ENCODE measurements at places on chromosomes 1 and 21. TPM values are rescaled to one million over a fixed set of nuclear protein-coding genes. Genes with fewer than 3 reads are reported as not detected.

DNA sequence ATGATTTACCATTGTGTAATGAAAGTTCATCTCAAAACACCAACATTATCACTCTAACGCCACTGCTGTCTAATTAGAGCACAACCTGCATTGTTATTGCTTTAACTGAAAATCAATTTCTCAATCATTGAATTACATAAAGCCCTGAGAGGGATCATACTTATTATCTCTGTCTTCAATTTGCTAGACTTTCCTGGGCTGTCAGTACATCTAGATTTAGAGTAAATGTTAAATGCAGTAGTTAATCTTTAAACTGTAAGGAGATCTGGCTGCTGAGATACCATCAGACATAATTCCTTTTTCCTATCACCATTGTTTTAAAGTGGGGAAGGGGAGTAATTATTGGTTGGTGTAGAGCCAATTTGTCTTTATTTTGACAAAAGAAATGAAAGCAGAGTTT lies 1995.1 kb downstream of the MRPL39 start:
- no peak overlapping the region for H3K4me3 ChIP-seq
- no peaks in the 10 kb centered on the region for H3K27me3 ChIP-seq
- no peak for DNase-seq
- no peak overlapping the region for H3K27ac ChIP-seq

- H3K27me3 ChIP-seq: no peaks in the 10 kb centered on the region
- H3K4me1 ChIP-seq: no peaks in the 10 kb centered on the region
- H3K4me3 ChIP-seq: no peak overlapping the region
These were observed 23.3 kb upstream of the PTGFRN start for GRCh38 chr1:116886291-116886878.

The ARMH1 gene
- not detected for total RNA-seq

The S100A3 gene
- not detected for total RNA-seq

DNA sequence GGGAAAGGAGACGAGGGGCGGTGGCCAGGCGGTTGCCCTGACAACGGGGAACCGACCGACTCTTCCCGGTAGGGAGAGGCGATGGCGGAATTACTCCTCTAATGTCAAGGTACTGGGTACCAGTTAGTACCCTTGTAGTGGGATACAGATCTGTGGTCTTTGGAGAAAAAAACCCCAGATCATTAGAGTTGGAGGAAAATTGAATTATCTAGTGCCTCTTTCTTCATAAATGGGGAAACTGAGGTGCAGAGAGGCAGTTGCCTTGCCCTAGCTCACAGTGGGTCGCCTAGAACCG lies 545 bp upstream of the PEF1 start:
- peak overlapping the region; percentile 95 for H3K27ac ChIP-seq
- H3K27me3 ChIP-seq: no peaks in the 10 kb centered on the region
- H3K36me3 ChIP-seq: no peaks in the 10 kb centered on the region
- H3K4me1 ChIP-seq: peaks cover 10% of the 10 kb centered on the region
- peak overlapping the region; percentile 78 for H3K4me3 ChIP-seq

DNA sequence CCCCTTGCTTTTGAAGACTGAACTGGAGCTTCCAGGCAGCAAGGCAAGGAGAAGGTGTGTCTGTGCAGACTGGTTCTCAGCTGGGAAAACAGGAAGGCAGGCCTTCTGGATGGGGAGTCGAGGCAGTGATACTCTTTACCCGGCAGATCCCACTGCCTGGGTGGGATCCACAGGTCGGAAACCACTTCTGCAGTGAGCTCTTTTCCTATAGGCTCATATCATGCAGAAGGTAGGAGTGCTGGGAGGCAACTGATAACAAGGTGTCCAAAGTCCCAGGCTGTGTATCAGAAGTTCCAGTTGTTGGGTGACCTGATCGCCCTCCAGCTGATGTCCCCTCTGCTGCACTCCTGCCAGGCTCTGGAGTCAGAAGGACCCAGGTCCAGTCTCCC lies 17.1 kb downstream of the ACOT11 start:
- no peaks in the 10 kb centered on the region for H3K27me3 ChIP-seq
- no peak overlapping the region for H3K27ac ChIP-seq
- no peak overlapping the region for H3K4me3 ChIP-seq

DNA sequence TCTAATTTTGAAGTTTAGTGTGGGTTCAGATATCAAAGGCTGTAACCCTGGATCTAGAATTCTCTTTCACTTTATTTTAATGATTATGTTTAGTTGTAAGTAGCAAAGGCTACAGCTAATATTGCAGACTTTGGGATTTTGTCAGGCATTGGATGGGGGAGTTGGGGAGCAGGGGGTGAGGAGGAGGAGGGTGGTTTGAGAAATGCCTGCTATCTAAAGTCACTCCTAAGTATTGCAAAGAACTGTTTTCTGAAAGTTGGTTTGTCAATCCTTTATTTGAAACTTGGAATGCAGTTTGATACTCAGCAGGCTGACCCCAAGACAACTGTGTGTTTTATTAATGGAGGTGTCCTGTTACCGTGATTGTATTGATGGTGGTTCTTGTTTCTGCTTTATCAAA lies 1.2 kb downstream of the NTPCR start:
- no peak overlapping the region for H3K27ac ChIP-seq
- H3K4me1 ChIP-seq: no peaks in the 10 kb centered on the region
- no peak for DNase-seq

GRCh38 chr1:234727018-234727940 lies 117.3 kb upstream of the IRF2BP2 start:
- H3K36me3 ChIP-seq: no peaks in the 10 kb centered on the region
- DNase-seq: no peak
- H3K27ac ChIP-seq: peak overlapping the region; percentile 95
- H3K4me1 ChIP-seq: peaks cover 40% of the 10 kb centered on the region

DNA sequence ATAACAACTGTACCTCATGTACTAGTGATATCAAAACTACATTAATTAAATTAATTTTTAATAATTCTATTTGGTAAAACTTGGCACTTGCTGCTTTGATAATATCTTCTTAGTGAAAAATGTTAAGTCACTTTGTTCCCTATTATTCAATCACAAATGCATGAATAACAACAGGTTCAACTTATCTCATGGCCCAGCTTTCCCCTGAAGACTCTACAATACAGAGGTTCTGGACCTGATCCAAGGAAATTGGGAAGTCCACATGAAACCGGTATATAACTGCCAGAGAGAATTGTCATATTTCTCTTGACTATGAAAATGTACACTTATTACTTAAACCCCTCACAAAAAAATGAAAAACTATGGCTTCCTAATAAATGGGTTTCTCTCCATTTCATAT lies 33.9 kb upstream of the PTPRC start:
- no peaks in the 10 kb centered on the region for H3K27me3 ChIP-seq
- H3K4me1 ChIP-seq: no peaks in the 10 kb centered on the region
- no peak overlapping the region for H3K4me3 ChIP-seq
- no peak for DNase-seq
- no peak overlapping the region for H3K27ac ChIP-seq
- no peaks in the 10 kb centered on the region for H3K36me3 ChIP-seq

GRCh38 chr1:71298633-71299032 lies 217.8 kb upstream of the ZRANB2 start:
- no peak for DNase-seq
- no peak overlapping the region for H3K27ac ChIP-seq
- H3K27me3 ChIP-seq: no peaks in the 10 kb centered on the region
- no peak overlapping the region for H3K4me3 ChIP-seq
- no peaks in the 10 kb centered on the region for H3K4me1 ChIP-seq

The CD52 gene
- total RNA-seq: not detected

- DNase-seq: no peak
- peaks cover 4% of the 10 kb centered on the region for H3K4me1 ChIP-seq
- no peaks in the 10 kb centered on the region for H3K36me3 ChIP-seq
- no peak overlapping the region for H3K4me3 ChIP-seq
These were observed 28.2 kb upstream of the ETS2 start for GRCh38 chr21:38777531-38777930.

DNA sequence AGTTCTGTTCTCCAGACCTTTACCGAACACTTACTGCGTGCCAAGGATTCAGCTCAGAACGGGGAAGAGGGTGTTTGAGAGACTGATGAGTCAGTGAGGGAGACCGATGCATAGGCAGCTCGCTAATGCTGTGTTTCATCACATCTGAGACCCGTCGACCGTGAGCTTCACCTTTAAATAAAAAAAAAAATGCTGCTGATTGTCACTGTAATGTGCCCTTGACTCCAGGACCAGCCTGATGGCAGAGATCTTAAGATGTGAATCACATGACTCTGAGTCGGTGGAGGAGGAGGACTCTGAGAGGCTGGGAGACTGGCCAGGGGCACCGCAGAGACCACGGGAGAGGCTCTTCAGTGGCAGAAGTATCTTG lies 28.8 kb downstream of the SPSB1 start:
- no peaks in the 10 kb centered on the region for H3K27me3 ChIP-seq
- no peak overlapping the region for H3K4me3 ChIP-seq
- no peak for DNase-seq
- peaks cover 3% of the 10 kb centered on the region for H3K36me3 ChIP-seq

- H3K4me3 ChIP-seq: no peak overlapping the region
- no peaks in the 10 kb centered on the region for H3K27me3 ChIP-seq
- no peaks in the 10 kb centered on the region for H3K4me1 ChIP-seq
- H3K36me3 ChIP-seq: no peaks in the 10 kb centered on the region
- no peak overlapping the region for H3K27ac ChIP-seq
These were observed 27.7 kb downstream of the TNFRSF9 start for GRCh38 chr1:7912743-7913557.

The DCST1 gene
- total RNA-seq: not detected

GRCh38 chr1:50774759-50775351 lies 185.2 kb downstream of the FAF1 start:
- H3K27ac ChIP-seq: no peak overlapping the region
- no peak overlapping the region for H3K4me3 ChIP-seq
- no peaks in the 10 kb centered on the region for H3K36me3 ChIP-seq
- DNase-seq: no peak

GRCh38 chr1:207646944-207647579 lies 2.1 kb downstream of the CR1L start:
- no peak for DNase-seq
- no peak overlapping the region for H3K27ac ChIP-seq
- no peaks in the 10 kb centered on the region for H3K27me3 ChIP-seq
- no peak overlapping the region for H3K4me3 ChIP-seq

- DNase-seq: no peak
- no peaks in the 10 kb centered on the region for H3K36me3 ChIP-seq
- H3K4me1 ChIP-seq: peaks cover 12% of the 10 kb centered on the region
- H3K27me3 ChIP-seq: no peaks in the 10 kb centered on the region
- no peak overlapping the region for H3K4me3 ChIP-seq
- no peak overlapping the region for H3K27ac ChIP-seq
These were observed 18.8 kb downstream of the RNF115 start for GRCh38 chr1:145805057-145805456.

DNA sequence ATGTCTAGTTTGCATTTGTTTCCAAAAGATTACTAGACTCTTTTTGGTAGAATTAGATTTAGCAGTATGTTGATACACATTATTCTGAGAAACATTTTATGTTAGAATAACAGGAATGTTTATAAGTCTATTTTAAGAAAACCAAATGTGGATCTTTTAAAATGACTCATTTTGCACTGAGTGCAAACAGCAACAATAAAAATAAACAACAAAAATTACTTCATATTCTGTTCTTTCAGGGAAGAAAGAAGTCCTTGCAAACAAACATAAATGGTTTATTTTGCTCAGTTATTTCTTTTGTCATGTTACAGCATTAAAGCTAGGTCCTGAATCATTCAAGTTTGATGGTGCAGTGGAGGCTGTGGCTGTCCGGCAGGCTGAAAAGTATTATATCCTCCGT lies 106.8 kb upstream of the TENT5C start:
- no peak for DNase-seq
- no peak overlapping the region for H3K27ac ChIP-seq
- no peak overlapping the region for H3K4me3 ChIP-seq
- no peaks in the 10 kb centered on the region for H3K27me3 ChIP-seq
- H3K36me3 ChIP-seq: peaks cover 6% of the 10 kb centered on the region

The AQP10 gene
- not detected for total RNA-seq

DNA sequence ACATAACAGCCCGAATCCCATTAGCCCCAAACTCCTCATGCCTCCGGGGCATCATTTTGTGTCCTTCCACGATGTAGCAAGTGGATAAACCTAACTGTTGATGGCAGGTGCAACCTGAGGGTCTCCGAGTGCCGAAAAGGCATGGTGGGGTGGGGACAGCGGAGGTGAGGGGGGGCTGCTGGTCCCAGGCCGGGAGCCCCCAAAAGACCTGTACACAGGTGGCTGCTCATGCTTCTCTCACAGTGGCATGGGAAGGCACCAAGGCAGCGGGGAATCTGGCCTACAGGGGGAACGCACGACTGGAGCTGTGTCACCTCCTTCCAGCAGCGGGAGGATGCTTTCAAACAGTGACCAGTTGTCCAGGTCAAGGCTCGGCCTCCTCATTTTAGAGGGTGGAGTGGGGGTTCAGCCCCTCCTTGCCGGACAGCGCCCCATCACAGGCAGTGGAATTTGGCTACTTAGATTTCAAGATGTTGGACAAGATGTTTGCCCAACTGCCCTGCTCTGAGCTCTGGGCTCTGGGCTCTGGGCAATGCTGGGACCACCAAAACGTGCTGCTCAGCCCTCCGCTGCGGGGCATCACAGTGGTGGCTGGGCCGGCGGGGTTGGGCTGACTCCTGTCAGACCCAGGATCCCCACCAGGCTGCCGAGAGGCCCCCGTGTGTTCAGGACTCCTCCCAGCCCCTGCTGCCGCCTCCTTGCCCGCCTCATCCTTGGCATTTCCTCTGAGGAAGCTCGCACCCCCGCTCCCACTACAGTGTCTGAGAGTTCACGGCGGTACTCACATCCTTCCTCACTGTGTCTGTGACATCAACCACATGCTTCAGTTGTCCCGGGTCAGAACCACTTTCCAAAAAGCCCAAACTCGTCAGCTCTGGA lies 7.6 kb downstream of the DNMT3L start:
- no peaks in the 10 kb centered on the region for H3K27me3 ChIP-seq
- H3K27ac ChIP-seq: no peak overlapping the region

GRCh38 chr1:89206373-89206772 lies 7.6 kb upstream of the GBP4 start:
- no peaks in the 10 kb centered on the region for H3K4me1 ChIP-seq
- no peaks in the 10 kb centered on the region for H3K27me3 ChIP-seq
- no peak overlapping the region for H3K27ac ChIP-seq
- H3K4me3 ChIP-seq: no peak overlapping the region
- H3K36me3 ChIP-seq: no peaks in the 10 kb centered on the region
- no peak for DNase-seq

DNA sequence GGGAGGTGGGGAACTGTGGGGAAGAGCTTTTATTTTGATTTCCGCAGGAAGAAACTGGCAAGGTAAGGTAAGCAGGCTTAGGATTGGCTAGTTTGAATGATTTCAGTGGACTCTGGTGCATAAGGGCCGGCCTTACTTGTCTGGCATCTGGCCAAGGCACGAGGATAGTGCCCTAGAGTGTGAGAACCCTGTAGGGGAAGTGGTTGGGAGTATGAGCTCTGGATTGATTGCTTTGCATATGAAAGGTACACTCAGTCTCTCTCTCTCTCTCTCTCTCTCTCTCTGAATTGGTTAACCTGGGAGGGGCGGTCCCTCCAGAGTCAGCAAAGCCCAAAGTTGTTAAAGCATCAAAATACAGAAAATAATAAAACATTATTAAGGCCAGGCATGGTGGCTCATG lies 463.0 kb downstream of the SIPA1L2 start:
- no peak overlapping the region for H3K27ac ChIP-seq
- no peaks in the 10 kb centered on the region for H3K36me3 ChIP-seq

The ANKRD34A gene
- 13.6 TPM for total RNA-seq

The B3GALT2 gene
- not detected for total RNA-seq

- DNase-seq: no peak
- no peak overlapping the region for H3K4me3 ChIP-seq
- H3K27ac ChIP-seq: no peak overlapping the region
- H3K36me3 ChIP-seq: no peaks in the 10 kb centered on the region
- no peaks in the 10 kb centered on the region for H3K4me1 ChIP-seq
These were observed 151.9 kb downstream of the NTPCR start for GRCh38 chr1:233102341-233102740.

GRCh38 chr1:223466151-223466550 lies 72.9 kb downstream of the CCDC185 start:
- H3K4me3 ChIP-seq: no peak overlapping the region
- no peak for DNase-seq
- no peak overlapping the region for H3K27ac ChIP-seq
- H3K36me3 ChIP-seq: no peaks in the 10 kb centered on the region
